Hepatocyte (in vitro differentiated cells): ENCODE measurements at places on chromosomes 3 and 15. TPM values are rescaled to one million over a fixed set of nuclear protein-coding genes. Genes with fewer than 3 reads are reported as not detected.

GRCh38 chr15:36943508-36944361 is 156.6 kb downstream of the MEIS2 start:
- H3K36me3 ChIP-seq, result no peaks in the 10 kb centered on the region
- no peak overlapping the region for H3K4me3 ChIP-seq
- peaks cover 5% of the 10 kb centered on the region for H3K27me3 ChIP-seq
- H3K4me1 ChIP-seq, result peaks cover 3% of the 10 kb centered on the region

DNA sequence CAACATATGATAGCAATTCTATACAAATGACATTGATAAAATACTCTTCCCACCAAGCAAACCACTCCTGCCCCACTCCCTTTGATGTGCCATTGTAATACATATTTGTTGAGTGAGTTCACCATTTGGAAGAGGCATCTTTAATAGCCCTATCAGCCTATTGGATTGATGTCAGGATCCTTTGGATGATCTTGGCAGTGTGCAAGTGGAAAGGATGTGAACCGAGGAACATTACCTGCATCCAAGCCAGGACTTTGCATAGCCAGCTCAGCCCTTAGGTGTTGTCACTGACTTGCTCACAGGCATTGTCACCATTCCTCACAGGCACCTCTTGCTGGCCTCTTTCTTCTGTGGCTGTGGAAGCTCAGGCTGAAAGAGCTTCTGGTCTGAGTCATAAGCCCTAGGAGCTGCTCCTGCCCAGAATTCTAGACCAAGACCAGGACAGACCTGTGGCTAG is 16.5 kb upstream of the TIMP4 start:
- no peaks in the 10 kb centered on the region for H3K4me1 ChIP-seq
- no peaks in the 10 kb centered on the region for H3K27me3 ChIP-seq
- H3K27ac ChIP-seq, result no peak overlapping the region
- H3K4me3 ChIP-seq, result no peak overlapping the region
- DNase-seq, result no peak

DNA sequence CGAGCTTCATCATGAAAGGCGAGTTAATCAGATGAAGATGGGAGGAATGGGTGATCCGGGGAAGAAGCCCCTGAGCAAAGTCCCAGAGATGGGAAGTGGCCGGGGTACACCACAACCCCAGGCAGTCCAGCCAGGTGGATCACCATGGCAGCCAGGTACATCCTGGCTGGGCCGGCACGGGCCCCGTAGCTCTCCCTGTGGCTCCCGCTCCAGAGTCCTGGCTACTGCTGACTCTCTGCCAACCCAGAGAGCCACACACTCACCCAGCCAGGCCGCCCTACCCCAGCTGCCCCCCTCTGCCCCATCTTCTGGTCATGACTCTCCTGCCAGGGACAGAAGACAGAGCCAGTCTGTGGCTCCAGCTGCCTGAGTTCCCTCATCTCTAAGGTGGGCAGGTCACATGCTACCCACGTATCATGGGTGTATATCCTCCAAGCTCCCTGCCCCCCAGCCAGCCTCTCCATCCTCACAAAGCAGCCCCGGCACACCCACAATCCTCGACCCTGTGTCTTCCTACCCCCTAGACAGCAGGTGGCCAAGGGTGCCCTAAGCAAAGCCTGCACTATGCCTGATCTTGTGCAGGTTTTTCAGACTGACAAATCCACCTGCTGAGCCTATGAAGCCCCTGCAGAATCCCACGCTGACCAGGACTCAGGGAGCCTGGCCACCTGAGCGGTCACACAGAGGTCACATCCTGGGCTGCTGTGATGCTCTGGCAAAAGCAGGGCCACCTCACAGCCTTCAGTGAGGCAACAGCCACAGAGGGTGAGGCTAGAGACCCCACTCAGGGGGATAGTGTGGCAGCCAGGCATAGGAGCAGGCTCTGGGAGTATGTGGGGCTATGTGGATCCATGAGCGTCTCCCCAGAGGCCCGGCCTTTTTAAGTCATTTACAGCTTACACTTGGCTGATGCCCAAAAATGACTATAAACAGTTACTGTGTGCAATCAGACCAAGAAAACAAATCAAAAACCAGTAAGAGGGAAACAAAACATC is 13.2 kb downstream of the XXYLT1 start:
- H3K4me3 ChIP-seq, result no peak overlapping the region
- peak overlapping the region; percentile 98 for H3K27ac ChIP-seq
- no peaks in the 10 kb centered on the region for H3K36me3 ChIP-seq

DNA sequence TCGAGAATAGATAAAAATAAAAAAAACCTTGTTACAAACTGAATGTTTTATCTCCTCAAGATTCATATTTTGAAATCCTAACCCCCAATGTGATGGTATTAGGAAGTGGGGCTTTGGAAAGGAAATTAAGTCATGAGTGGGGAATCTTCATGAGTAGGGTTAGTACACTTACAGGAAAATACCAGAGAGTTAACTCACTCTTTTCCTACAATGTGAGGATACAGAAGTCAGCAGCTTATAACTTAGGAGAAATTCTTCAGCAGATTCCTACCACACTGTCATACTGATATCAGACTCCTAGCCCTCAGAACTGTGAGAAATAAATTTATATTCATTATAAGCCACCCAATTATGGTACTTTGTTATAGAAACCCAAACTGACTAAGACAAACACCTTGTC is 453.1 kb downstream of the GBE1 start:
- DNase-seq, result no peak
- H3K4me1 ChIP-seq, result no peaks in the 10 kb centered on the region
- no peak overlapping the region for H3K4me3 ChIP-seq
- no peaks in the 10 kb centered on the region for H3K27me3 ChIP-seq

Gene DCLK3
- total RNA-seq, result 0.07 TPM in 1 of 2 replicates, not detected in the other

GRCh38 chr3:49903451-49904424 is at the start of gene MST1R:
Gene MST1R, minus strand, starts transcription at chr3:49903873. Its CDS starts 264 bp downstream, at chr3:49903609.
- no peaks in the 10 kb centered on the region for H3K36me3 ChIP-seq
- peaks cover 42% of the 10 kb centered on the region for H3K4me1 ChIP-seq
- DNase-seq, result peak; percentile 92
- no peaks in the 10 kb centered on the region for H3K27me3 ChIP-seq
- no peak within 1 kb of the TSS for H3K4me3 ChIP-seq
